ENCODE measurements at places on chromosomes 3 and 15. TPM values are rescaled to one million over a fixed set of nuclear protein-coding genes. Genes with fewer than 3 reads are reported as not detected.

SLC24A5 gene
- not detected for total RNA-seq

TOPBP1 gene
- 14.4 TPM for total RNA-seq

CP gene
- total RNA-seq = not detected

CNTN3 gene
- 0.58 TPM for total RNA-seq

LYZL4 gene
- not detected for total RNA-seq

RBMS3 gene
- 28.9 TPM for total RNA-seq

JAGN1 gene
- total RNA-seq = 89.7 TPM

NOX5 gene
- total RNA-seq = 0.29 TPM
